ENCODE measurements at places on chromosomes 5 and 9.

DNA sequence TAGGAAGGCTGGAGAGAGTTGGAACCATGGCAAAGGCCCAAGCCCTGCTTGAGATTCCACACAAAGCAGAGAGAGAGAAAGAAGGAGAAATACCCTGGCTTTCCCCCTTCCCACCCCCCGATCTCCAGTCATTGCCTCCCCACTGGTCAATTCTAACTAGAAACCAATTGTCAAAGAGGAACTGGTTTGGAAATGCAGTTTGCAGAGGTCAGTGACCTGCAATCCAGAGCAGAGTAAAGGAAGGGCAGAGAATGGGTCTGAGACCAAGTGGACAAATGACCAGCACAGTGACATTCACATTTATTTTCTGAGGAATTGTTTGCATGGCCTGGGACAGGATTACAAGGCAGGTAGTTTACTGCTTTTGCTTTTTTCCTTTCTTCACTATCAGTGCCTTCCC, 37.5 kb upstream of the ZFYVE16 start:
- no peak for DNase-seq

GRCh38 chr5:76746677-76747076, 30.8 kb downstream of the F2R start:
- DNase-seq: no peak

DNA sequence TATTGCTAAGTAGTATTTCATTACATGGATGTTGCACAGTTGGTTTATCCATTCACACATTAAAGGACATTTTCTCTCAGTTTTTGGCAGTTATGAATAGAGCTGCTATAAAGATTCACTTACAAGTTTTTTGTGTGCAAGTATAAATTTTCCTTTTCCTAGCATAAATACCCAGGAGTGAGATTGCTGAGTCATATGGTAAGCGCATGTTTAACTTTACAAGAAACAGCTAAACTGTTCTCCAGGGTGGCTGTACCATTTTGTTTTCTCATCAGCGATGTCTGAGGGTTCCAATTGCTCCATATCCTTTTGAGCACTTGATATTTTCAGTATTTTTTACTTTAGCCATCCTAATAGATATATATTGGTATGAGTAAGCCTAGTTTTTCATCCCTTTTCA, 16.4 kb upstream of the ABCA1 start:
- no peak for DNase-seq

GRCh38 chr9:79014929-79015699, 556.7 kb upstream of the TLE4 start:
- DNase-seq: no peak

DNA sequence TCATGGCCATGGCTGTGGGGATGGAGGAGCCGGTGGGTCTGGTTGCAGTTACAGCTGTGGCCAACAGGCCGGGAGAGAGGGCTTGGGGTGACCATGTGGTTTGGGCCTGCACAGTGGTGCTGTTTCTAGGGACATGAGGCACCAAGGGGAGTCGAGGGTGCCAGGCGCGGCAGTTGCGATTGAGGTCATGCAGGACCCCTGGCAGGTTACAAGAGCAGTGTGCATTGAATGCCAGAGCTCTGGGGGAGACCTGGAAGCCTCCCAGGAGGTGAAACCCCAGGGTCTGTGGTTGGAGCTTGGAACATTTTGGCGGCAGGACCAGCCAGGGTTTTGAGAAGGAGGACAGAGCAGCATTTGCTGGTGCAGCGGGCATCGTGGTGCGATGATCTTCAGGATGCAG, 21.7 kb downstream of the RXRA start:
- no peak for DNase-seq

DNA sequence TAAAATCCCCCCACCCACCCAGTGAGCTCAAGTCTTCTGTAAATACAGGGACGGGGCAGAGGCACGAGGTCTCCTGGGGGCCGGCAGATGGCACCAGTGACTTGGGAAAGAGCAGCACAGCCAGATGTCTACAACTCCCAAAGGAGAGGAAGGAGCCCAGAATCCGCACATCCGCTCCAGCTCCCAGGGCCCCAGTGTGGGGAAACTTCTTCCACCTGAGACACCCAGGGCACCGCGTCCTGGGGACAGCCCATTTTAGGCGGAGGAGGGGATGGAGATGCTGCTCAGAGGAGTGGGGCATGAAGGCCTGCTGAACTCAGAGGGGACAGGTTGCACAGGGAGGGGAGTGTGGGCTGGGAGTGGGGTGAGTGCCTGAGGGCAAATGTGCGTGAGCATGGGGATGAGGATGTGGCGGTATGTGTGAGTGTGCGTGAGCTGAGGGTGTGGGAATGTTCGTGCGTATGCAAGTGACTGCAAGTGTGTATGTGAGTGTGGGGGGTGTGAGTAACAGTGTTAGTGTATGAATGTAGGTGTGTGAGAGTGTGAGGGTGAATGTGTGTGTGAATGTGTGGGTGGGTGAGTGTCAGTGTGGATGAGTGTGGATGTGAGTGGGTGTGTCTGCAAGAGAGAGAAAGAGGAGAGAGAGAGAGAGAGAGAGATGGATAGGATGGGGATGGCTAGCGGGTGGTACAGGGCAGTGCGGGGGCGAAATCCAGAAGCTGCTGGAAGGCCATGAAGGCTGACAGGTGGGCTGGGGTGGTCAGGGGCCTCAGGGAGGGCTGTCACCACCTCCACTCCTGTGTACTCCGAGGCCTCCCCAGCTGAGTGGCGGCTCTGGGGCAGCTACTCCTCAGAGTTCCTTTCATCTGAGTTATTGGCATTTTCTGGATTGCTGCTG, 63.5 kb downstream of the DUSP1 start:
- no peak for DNase-seq

DNA sequence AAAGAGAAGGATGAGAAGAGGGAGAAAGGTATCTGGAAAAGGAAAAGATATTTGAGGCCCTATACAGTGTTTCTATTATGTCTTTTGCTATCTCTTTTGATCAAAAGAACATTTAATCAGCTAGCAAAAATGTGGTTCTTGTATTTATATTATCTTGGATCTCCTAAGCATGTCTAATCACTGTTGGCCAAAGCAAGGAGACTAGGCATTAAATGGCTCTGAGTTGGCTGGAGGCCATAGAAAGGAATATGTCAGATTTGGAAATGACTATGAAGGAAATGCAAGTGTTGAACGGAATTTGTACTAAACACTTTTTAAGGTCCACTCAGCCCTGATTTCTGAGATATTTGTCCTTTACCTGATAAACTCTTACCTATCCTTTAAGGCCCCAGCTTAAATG, 22.4 kb upstream of the THG1L start:
- DNase-seq: no peak
